ENCODE measurements at places on chromosomes 7 and 10.

- DNase-seq, result no peak
These were observed 79.4 kb downstream of the HYCC1 start for GRCh38 chr7:22934473-22935065.

DNA sequence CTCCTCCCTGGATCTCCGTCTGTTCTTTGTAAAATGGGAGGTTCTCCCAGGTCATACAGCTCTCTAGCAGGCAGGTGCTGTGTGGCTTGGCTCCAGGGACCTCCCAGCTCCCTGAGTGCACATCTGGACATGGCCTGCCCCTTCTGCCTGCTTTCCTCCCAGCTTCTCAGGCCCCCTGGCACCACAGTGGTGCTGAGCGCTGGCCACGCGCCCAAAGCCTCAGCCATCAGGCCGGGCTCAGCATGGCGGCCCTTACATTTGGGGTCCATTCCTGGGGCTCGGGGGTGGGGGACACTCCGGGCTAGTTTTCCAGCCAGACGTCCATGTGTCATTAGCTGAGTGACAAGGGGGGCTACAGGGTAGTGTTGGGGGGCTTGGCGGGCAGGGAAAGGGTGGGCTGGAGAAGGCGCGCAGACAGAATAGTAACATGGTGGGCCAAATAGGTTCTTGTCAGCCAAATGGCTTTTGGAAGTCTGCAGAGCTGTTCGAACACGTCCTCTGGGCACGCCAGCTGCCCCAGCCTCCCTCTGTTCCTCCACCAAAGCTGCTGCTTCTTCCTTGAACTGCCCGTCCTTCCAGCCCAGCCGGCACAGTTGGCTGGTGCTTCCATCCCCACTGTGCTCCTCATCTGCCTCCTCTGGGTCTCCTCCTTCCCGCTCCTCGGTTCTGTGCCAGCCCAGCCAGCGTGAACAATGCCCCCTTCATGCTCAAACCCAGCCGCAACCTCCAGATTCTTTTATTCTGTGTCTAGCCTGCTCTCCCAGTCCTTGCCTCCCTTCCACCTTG is 65.9 kb downstream of the GOLGA7B start:
- no peak for DNase-seq

- no peak for DNase-seq
These were observed 161.5 kb upstream of the AGR3 start for GRCh38 chr7:17043012-17043877.

GRCh38 chr10:70381471-70382421 is 679 bp downstream of the LRRC20 start:
- DNase-seq, result peak; percentile 61

DNA sequence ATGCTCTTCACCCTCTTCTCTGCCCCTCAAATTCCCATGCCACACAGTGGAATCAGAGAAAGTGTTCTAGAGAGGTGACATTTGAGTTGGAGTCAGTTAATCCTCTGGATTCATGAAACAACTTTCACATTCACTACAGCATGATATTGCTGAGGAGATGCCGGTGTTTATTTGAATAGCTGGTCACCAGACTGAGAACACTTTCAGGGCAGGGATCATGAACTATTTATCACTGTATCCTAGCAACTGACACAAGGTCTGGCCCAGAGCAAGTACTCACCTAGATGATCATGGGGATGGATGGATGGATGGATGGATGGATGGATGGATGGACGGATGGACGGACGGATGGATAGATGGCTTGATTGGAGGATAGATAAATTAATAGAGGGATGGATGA is 116.7 kb upstream of the ZMIZ1 start:
- no peak for DNase-seq

DNA sequence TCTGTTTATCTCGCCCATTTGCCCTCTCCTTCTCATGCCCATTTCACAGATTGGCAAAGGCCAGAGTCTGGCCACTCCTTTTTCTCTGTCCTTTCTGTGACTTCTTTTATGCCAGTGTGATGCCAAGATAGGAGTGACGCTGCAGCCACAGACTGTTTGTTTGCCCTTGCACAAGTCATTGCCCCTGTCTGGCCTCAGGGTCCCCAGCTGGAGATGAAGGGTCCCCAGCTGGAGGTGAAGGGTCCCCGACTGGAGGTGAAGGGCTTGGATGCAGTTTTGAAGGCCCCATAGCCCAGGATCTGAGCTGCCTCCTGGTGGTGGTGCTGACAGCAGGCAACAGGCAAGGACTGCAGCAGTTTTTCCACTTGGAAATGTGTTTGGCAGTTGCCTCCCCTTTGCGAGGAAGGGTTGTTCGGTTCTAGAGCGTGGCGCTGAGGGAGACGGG is 50.8 kb upstream of the SLC29A3 start:
- DNase-seq, result no peak

- DNase-seq, result no peak
These were observed 505.8 kb downstream of the GPAM start for GRCh38 chr10:111677759-111678158.

DNA sequence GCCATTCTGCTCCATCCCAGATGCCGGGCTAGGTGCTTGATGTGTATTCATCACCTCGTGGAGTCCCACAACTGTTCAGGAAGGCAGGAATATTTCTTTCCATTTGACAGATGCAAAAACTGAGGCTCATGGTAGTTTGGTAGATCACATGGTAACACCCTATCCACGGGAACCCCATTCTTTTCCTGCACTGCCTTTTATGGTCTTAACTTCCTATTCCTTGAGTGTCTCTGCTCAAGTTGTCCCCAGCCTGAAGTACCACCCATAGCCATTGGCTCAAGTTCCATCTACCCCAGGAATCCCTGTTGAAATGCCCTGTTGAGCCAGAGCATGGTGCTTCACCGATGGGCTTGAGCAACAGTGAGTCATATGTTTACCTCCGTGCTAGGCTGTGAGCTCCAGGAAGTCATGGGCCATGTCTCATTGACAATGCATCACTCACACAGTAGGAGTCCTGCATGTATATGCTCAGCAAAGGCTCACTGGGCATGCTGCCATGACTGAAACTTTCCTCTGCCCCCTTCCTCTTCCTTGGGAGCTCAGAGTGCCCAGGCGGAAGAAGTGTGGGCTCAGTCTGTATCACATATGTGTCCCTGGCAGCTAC is 71.7 kb upstream of the ADAM12 start:
- DNase-seq, result no peak

DNA sequence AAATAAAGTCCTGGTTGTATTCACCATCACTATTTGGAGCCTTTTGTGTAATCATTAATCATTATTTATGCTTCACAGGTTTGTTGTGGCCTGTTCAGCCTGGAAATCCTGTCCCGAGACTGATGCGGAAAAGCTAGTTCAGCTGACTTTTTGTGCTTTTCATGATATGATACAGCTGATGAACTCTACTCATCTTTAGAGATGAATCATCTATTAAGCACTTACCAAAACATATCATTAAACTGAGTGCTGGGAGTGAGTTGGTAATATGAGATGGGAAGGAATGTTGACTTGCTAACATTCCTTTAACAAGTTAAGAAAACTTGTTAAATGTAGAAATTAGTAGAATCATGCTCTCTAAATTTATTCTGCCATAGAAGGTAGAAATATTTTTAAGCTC is 53.0 kb downstream of the CROT start:
- DNase-seq, result no peak

DNA sequence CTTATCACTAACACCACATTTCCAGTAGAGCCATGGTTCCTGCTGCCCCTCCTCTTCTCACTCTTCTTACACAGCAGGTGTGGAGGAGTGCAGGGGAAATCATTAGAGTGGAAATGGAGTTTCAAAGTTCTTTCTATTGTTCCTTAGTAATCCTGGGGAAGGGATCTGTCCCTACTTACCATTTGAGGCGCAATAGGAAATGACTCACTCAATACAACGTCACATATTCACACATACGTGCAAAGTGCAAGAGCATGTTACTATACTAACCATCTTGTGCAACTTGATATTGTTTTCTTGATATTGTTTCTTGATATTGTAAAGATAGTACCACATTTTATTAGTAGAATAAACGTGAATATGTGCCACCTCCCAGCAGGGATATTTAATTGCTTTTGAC is 1010.2 kb downstream of the DNAJB9 start:
- no peak for DNase-seq

DNA sequence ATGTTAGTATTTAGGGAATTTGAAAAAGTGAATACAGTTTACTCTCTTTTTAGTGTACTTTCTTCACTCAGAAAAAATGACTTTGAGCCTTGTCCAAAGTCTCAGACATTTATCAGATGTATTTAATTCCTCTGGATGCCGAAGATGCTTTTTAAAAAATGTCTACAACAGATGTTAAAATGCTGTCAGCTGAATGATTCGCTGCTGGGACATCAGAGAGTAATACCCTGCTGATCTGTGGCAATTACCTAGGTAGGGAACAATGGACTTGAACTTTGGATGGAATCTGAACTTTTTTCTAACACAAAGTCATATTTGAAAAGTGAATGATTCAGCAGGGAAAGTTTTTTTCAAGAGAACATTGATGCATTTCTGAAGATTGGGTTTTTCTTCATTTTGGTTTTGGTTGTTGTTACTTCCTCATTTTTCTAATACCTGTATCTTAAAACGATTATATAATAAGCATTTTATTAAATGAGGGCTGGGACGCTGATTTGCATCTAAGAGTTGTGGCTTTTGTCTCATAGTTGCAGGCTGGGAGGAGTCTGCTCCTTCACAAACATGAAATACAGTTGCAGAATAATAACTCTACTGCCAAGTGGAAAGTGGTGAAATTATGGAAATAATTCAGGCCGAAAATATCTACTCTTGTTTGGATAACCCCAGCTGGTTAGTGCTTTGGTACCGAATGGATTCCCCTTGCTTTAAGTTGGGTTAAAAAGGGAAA is 98.0 kb downstream of the SPAG6 start:
- no peak for DNase-seq

DNA sequence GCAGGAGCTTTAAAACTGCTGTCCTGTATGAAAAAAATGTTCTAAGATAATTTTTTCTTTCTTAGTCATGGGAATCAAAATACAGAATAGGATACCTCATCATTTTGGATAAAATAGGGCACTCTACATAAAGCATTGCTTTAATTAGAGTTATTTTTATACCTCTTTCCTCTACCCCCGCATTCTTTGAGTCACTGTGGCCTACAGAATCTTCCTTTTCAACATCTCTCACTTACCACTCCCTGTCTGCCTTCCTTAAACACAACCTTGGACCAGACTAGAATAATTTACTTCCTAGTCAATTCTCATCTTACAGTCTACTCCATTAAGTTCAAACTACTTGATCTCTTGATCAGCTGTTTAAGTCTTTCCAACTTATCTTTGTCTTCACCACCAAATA is 462.3 kb downstream of the PHTF2 start:
- DNase-seq, result no peak

GRCh38 chr7:106384373-106384772 is 99.6 kb upstream of the NAMPT start:
- no peak for DNase-seq

DNA sequence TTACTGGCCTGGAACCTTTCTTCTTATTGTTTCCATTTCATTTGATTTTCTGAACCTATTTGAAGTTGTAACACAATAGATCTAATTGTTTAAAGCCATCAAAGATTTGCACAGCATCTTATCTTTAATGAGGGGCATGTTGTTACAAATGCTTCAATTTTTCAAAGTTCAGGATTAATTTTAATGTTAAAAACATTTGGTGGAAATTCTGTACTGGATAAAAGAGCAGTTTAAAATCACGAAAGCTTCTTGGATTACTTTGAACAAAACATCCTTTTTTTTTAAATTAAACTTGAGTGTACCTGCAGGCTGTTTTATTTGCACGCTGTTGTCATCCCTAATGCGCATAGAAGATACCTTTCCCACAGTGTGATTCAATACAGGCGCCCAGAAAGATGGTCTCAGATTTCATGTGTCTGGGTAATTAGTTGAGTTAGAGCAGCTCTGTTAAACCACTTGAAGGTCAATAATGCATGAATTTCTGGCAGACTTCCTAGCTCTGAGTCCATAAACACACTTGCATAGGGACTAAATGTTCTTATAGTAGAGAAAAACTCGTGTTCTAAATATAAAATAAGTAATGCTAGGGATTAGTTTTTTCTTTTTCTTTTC is 29.3 kb upstream of the DDX50 start:
- DNase-seq, result peak; percentile 38

DNA sequence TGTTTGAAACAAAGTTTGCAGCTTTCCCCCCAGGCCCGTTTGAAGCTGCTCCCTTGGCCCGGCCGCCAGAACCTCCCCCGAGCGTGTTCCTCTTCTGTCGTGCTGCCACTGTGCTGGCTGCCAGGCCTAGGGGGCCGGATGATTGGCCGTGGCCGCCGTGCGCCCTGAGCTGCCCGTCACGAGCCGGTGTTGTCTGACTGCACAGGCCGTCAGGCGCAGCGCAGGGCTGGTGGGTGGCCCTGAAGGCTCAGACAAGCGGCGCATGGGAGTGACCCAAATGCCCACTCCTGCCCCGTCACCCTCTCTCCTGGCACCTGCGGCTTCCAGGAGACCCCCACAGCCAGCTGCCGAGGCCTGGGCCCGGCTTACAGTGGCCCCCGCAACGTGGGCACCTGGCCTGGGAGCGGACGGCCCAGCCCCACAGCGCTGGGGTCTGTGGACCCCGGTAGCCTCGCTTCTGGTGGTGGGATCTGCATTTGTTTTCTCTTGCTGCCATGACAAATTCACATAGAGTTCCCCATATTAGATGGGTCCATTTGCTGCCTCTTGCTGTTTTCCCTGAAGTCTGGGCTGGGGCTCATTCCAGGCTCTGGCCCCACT is 13.1 kb downstream of the JAKMIP3 start:
- DNase-seq, result no peak

- DNase-seq, result no peak
These were observed 76.5 kb downstream of the FAM53B start for GRCh38 chr10:124667425-124668345.

Data from left hindlimb (tissue), 1 donor.